ENCODE measurements at places on chromosomes 12 and 14.

GRCh38 chr12:121781998-121782979 lies 11.2 kb downstream of the RHOF start:
- peaks cover 58% of the 10 kb centered on the region for H3K4me1 ChIP-seq
- H3K27me3 ChIP-seq, result no peaks in the 10 kb centered on the region
- peak overlapping the region; percentile 35 for H3K4me3 ChIP-seq
- peaks cover 48% of the 10 kb centered on the region for H3K36me3 ChIP-seq
- H3K27ac ChIP-seq, result peak overlapping the region; percentile 86

GRCh38 chr14:76941946-76942805 lies 86.3 kb downstream of the IRF2BPL start:
- no peak overlapping the region for H3K4me3 ChIP-seq
- H3K36me3 ChIP-seq, result no peaks in the 10 kb centered on the region
- H3K4me1 ChIP-seq, result peaks cover 26% of the 10 kb centered on the region
- DNase-seq, result no peak

DNA sequence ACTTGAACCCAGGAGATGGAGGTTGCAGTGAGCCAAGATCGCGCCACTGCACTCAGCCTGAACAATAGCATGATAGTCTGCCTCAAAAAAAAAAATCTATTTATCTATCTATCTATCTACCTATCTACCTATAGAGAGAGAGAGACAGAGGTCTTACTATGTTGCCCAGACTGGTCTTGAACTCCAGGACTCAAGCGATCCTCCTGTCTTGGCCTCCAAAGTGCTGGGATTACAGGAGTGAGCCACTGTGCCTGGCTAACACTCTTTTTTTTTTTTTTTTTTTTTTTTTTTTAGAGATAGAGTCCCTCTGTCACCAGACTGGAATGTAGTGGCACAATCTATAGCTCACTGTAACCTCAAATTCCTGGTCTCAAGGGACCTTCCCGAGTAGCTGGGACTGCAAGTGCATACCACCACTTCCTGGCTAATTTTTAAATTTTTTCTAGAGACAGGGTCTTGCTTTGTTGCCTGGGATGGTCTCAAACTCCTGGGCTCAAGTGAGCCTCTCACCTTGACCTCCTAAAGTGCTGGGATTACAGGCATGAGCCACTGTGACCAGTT lies 1.9 kb downstream of the FAM186A start:
- no peak overlapping the region for H3K4me3 ChIP-seq
- DNase-seq, result no peak
- H3K36me3 ChIP-seq, result peaks cover 3% of the 10 kb centered on the region
- peaks cover 3% of the 10 kb centered on the region for H3K4me1 ChIP-seq

- no peak overlapping the region for H3K4me3 ChIP-seq
- H3K4me1 ChIP-seq, result no peaks in the 10 kb centered on the region
Measured at GRCh38 chr14:82366803-82367202, 833.1 kb upstream of the SEL1L start.

GRCh38 chr12:88574278-88574677 lies 6.0 kb downstream of the KITLG start:
- no peak for DNase-seq
- peaks cover 24% of the 10 kb centered on the region for H3K27me3 ChIP-seq
- H3K36me3 ChIP-seq, result no peaks in the 10 kb centered on the region

DNA sequence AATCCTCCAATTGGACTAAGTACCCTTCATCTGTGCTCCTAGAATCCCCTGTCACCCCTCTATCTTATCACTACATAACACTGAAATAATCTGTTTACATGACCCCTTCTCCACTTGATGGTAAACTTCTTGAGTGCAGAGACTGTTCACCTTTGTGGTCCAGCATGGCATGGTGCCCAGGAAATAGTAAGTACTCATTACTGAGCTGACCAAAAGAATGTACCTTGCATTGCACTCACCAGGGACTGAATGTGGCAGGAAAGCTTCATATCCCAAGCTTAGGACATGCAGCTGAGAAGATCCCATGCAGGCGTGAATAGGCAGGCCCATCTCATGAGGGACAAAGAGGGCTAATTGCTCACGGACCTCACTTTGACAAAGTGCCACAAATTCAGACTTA lies 1.4 kb upstream of the GARIN2 start:
- H3K36me3 ChIP-seq, result no peaks in the 10 kb centered on the region
- no peaks in the 10 kb centered on the region for H3K27me3 ChIP-seq
- no peak overlapping the region for H3K4me3 ChIP-seq
- H3K4me1 ChIP-seq, result peaks cover 12% of the 10 kb centered on the region

GRCh38 chr14:33342299-33342974 lies 403.8 kb downstream of the NPAS3 start:
- no peaks in the 10 kb centered on the region for H3K4me1 ChIP-seq
- no peaks in the 10 kb centered on the region for H3K36me3 ChIP-seq
- H3K4me3 ChIP-seq, result no peak overlapping the region
- H3K27me3 ChIP-seq, result no peaks in the 10 kb centered on the region
- no peak overlapping the region for H3K27ac ChIP-seq
- no peak for DNase-seq

DNA sequence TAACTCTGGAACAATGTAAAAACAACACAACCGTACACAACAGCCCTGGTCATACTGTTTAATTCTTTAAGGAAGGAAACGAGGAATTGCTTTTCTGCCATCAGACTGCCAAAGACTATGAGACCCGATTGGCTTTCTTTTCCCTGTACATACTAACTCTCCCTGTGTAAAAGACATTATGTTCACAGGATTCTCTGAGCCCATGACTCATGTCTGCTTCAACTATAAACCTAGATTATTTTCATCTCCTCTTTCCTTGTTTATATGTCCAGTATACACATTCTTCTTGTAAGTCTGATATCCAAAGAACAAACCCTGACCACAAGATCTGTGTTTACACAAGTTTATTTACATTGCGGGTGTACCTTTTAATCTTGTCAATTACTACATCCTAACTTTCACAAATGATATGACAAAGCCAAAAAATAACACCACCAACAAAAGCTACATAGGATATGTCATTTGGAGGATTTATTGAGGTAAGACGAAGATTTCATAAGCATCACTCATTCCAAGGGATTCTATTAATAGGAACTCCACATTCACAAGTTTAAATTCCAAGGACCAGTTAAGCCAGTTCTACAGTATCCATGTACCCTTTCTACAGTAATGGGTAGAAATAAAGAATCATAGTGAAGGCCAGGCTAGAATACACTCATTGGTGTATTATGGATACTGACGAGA lies 67.3 kb downstream of the STXBP6 start:
- no peak overlapping the region for H3K27ac ChIP-seq
- no peak for DNase-seq
- H3K36me3 ChIP-seq, result no peaks in the 10 kb centered on the region
- no peak overlapping the region for H3K4me3 ChIP-seq
- peaks cover 20% of the 10 kb centered on the region for H3K27me3 ChIP-seq

DNA sequence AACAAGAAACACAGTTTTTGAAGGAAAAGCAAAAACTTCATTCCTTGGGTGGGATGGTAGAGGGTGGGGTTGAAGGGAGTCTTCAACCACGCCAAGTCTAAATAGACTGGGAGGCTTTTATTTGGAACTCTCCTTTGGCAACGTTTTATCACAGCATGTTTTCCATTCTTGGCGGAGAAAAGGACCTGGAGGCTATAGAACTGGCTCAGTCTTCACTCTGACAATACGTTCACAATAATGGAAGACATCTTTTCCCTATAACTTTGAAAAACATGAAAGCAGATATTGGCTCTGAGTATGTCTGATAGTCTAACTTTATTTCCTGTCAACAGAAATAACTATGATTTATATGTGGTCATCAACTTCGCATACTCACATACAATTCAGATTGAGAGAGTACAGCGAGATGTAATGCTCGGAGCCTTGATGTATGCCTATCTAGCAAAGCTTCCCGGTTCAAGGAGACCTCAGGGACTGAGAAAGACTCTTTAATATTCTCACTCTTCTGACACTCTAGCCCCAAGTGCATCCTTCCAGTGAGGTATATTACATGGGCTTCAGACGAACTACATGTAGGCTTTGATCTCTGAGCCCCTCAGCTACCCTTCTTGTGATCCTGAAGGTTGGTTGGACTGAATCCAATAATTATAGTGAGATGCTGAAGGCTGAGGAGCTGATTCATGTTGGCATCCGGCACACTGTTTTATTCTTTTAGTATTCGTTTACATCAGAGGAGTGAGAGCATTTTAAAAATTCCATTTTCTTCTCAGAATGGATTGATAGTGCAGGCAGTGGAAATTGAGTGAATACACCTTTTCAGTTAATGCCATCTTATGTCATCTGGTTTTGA lies 14.0 kb downstream of the TMEM30B start:
- H3K4me1 ChIP-seq, result peaks cover 6% of the 10 kb centered on the region
- H3K36me3 ChIP-seq, result no peaks in the 10 kb centered on the region
- no peak overlapping the region for H3K4me3 ChIP-seq
- DNase-seq, result no peak
- H3K27ac ChIP-seq, result no peak overlapping the region

GRCh38 chr12:89781156-89781555 lies 72.5 kb upstream of the ATP2B1 start:
- no peaks in the 10 kb centered on the region for H3K4me1 ChIP-seq
- H3K36me3 ChIP-seq, result no peaks in the 10 kb centered on the region
- DNase-seq, result no peak
- no peaks in the 10 kb centered on the region for H3K27me3 ChIP-seq
- no peak overlapping the region for H3K4me3 ChIP-seq
- no peak overlapping the region for H3K27ac ChIP-seq

DNA sequence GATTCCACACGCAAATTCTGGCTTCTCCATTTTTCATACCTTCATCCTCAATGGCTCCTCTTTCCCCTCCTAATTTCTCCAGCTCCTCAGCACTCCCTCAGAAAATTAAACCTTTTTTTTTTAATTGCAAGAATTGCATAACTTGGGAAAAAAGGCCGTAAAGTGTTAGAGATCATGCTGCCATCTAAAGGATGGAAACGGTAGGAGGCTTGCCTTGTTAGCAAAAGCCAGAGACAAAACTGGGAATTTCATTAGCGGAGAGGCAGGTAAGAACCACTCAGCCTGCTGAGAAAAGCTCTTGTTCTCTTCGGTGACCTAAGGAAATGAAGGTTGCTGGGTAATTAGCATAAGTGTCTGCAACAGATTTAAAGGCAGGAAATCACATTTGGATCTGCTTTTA lies 204.3 kb downstream of the AEBP2 start:
- DNase-seq, result no peak
- H3K4me3 ChIP-seq, result no peak overlapping the region
- no peaks in the 10 kb centered on the region for H3K36me3 ChIP-seq
- H3K27me3 ChIP-seq, result no peaks in the 10 kb centered on the region
- no peaks in the 10 kb centered on the region for H3K4me1 ChIP-seq

DNA sequence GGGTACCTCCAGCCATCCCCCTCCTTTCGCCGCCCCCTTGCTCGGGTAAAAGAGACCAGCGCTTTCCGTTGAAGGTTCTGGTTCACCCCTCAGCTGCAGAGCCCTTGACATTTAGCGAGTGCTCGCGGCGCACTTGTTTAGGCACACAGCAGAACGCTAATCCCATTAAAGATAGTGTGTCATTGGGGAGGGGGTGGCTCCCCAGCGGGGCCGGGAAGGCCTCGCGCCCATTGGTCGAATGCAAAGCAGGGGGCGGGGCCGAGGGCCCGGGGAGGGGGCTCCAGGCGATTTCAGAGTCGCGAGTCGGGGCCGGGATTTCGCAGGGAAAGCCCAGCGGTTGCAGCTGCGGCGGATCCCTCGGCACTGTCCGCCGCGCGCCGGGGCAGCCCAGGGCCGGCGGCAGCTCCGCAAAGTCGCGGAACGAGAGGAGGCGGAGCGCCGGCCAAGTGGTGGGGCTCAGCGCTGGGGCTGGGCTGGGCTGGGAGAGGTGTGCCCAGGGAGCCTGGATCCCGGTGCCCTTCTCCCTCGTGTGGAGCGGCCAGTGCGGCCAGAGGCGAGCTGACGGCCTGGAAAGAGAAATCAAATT lies 122.9 kb downstream of the TSPAN9 start:
- H3K36me3 ChIP-seq, result no peaks in the 10 kb centered on the region
- no peak overlapping the region for H3K4me3 ChIP-seq
- DNase-seq, result no peak
- no peak overlapping the region for H3K27ac ChIP-seq
- H3K27me3 ChIP-seq, result peaks cover 55% of the 10 kb centered on the region
- peaks cover 3% of the 10 kb centered on the region for H3K4me1 ChIP-seq

GRCh38 chr14:55747186-55747585 lies 167.2 kb downstream of the KTN1 start:
- no peak overlapping the region for H3K4me3 ChIP-seq
- no peak for DNase-seq
- no peaks in the 10 kb centered on the region for H3K27me3 ChIP-seq
- H3K27ac ChIP-seq, result no peak overlapping the region
- no peaks in the 10 kb centered on the region for H3K4me1 ChIP-seq

GRCh38 chr12:58099476-58099875 lies 158.1 kb downstream of the ATP23 start:
- no peak for DNase-seq
- no peaks in the 10 kb centered on the region for H3K4me1 ChIP-seq
- H3K27me3 ChIP-seq, result peaks cover 3% of the 10 kb centered on the region
- no peak overlapping the region for H3K4me3 ChIP-seq

DNA sequence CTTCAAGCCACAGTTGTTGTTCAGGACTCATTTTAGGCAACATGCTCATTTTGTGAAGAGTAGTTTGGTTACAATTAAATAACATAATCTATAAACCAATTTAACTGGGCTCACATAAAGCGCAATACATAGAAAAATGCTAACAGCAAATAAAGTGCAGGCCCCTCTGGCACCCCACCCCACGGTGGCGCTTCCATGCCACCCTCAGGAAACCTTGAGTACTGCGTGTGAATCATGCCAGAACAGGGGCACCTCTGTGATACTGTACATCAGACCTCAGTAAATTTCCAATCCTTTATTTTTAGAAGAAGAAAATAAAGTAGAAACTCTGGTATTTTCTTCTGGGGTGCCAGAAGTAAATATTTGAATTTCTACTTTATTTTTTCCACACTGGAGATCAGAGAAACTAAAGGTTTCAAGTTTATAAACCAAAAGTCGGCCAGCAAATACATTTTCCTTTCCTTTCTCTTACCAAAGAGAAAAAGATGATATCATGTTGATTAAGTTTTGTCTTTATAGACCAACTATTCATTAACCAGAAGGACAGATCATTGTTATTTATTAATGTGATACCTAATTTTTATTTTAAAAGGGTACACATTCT lies 316.8 kb downstream of the PAWR start:
- H3K36me3 ChIP-seq, result no peaks in the 10 kb centered on the region
- H3K4me3 ChIP-seq, result no peak overlapping the region

DNA sequence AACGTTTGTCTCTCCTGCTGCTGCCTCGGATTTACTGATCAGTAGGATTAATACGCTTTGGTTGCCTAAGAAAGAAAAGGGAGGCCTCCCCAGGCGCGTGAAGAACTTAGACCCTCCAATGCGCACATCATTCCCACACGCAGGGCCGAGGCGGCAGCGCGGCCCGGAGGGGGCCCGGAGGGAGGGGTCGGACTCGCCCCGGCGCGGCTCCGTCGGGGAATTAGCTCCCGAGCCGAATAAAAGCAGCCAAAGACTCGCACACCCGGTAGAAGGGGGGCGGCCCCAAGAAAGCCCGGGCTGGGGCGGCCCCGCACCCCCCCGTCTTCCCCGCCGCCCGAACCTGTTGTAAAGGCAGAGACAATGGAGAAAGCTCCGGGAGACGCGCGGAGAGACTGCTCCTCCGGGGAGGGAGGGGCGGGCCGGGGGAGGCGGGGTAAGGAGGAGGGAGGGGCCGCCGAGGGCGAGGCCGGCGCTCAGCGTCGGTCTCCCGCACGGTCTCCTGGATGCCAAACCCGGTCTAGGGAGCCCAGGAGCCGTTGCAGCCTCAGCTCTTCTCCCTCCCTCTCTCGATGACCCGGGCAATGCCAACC lies at the start of gene NELL2:
Gene NELL2 (minus strand): TSS at position 362 of the 590 bp plus-strand sequence. CDS start 446 bp downstream, outside the sequence.
- peak within 1 kb of the TSS; percentile 65 for H3K27ac ChIP-seq
- H3K36me3 ChIP-seq, result peaks cover 4% of the 10 kb centered on the region
- peak; percentile 65 for DNase-seq
- H3K4me3 ChIP-seq, result peak within 1 kb of the TSS; percentile 86
